AML-193 (cell line): ENCODE measurements at places on chromosomes 6 and 20.

DNA sequence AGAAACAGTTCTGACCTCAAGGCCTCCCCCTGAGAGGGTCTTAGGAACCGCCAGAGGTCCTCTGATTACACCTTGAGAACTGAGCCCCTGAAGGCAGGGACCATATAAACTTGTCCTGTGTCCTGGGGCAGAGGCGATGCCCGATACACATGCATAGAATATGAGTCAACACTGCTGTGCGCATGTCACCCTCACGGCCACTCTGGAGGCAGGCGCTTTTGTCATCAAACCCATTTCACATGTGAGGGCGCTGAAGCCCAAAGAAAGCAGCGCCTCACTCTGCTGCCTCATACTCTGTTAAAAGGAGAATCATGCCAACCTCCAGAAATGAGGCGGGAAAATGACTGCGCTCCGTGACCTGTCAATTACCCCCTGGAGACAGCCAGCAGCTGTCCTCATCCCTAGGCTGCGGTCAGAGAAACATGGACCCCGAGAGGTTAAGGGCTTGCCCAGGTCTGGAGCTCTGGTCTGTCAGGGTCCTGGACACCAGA, 158.3 kb downstream of the GRM4 start:
- no peak for DNase-seq

GRCh38 chr6:33926451-33926850, 122.6 kb upstream of the MLN start:
- DNase-seq: no peak

DNA sequence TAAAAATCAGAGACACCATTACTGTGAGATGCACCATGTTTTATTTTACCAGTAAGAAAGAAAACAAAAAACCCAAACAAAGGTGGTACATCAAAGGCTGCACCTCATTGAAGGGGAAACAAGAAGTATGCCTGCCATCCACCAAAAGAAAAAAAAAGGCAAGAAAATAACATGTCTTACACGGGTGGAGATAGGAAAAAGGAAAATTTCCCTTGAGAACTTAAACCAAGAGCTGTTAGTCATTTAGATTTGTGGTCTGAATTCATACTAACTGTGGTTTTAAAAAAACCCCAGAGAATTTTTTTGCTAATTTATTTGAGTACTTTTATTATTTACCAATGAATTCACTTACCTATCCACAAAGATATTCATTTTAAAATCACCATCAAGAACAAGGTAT, 144.0 kb downstream of the LRRC1 start:
- no peak for DNase-seq

DNA sequence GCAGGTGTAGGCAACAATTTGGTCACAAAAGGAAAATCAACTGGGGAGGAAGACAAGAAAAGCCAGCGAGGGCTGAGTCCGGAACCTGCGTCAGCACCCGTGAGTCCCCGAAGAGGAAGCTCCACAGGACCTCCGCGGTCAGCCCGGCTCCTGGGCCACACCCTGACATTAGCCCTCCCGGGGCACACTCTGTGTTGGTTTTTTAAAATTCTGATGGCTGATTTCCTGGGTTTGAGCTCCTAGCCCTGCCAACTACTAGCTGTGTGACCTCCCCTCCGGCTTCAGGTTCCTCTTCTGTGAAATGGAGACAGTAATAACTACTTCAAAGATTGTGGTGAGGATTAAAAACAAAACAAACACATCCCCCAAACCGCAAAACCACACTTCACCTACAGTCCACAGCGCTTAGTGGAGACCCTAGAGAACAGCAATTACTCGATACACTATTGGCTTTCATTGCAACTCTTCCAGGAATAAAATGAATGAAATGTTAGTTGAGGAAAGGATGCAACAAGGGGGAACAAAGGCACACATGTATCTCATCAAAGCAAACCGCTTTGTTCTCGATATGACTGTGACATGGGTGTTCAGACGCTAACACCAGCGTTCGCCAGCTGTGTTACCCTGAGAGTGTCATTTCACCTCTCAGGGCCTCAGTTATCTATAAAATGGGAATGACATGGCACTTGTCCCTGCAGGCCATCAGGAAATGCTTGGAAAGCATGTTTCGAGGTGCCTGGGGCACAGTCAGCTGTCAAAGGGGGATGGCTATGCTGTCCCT, 985 bp downstream of the ZBP1 start:
- peak; percentile 37 for DNase-seq

GRCh38 chr6:133185731-133186130, 55.4 kb upstream of the EYA4 start:
- DNase-seq: no peak

- no peak for DNase-seq
These were observed 69.0 kb upstream of the UST start for GRCh38 chr6:148677594-148678476.

- no peak for DNase-seq
These were observed 111.1 kb downstream of the UST start for GRCh38 chr6:148857798-148858390.

GRCh38 chr6:69027861-69028260, 392.8 kb downstream of the ADGRB3 start:
- DNase-seq: no peak

GRCh38 chr6:26032340-26033084, 54.7 kb upstream of the HFE start:
- peak; percentile 52 for DNase-seq

DNA sequence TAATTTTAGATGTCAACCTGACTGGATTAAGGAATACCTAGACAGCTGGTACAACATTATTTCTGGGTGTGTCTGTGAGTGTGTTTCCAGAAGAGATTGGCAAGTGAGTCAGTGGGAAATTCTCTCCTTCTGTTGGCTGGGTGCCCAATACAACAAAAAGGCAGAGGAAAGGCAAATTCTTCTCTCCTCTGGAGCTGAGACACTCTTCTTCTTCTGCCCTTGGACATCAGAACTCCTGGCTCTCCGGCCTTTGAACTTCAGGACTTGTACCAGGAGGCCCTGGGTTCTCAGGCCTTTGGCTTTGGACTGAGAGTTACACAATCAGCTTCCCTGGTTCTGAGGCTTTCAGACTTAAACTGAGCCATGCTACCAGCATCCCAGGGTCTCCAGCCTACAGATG, 7.8 kb upstream of the BTN3A1 start:
- no peak for DNase-seq

DNA sequence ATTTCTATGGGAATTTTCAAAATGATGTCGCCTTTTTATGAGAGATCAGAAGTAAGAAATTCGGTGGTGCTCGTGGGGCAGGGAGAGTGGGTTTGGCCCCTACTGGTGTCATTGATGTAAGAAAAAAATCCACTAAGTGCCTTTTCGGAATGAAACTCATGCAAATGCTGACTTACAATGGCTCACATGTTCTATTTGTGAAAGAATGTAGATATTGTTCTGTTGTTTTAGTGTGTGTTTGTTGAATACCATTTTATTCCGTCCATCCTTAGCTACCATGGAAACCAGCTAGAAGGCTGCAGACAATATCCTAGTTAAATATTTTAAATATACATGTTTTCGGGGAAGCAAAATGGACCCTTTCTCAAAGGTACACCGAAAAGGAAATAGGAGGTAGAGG, 304.9 kb downstream of the TAF4 start:
- DNase-seq: no peak

- DNase-seq: no peak
These were observed 4.6 kb downstream of the DACT2 start for GRCh38 chr6:168314948-168315347.

DNA sequence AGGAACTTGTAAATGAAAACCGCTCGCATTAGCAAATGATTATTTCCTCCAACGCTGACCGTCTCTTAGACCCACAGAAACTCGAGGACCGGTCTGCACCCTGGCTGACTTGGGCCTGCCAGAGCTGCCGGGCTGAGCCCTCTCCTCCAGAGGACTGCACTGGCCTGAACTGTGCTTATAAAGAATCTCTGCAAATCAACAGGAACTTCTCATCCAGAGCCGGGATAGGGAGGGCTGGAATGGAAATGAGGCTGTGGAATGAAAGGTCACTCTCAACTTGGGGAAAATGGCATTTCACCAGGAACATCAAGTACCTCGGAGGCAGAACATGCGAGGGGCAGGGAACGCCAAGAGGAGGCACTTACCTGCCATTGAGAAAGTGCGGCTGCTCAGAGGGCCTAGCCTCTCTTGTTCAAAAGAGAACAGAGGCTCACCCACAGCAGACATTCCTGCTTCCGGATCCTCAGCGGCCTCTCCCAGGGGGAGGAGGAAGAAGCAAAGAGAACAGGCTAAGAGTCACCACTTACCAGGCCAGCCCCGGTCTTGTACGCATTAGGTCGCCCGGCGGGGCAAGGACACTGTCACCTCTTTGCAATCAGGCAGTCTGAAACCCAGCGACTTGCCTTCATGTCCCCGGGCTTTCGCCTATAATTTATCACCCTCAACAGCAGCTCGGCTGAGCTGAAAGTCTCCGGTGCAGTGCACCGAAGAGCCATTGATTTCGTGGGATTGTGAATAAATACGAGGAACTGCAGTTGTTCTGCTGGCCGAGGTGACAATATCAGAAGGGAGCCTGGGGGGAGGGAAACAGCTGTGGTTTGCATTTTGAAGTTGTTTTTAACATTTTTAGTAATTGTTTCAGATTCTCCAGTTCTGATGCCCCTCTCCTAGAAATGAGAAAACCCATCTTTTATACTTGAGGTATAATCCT, 37.6 kb downstream of the ZMYND8 start:
- DNase-seq: no peak

DNA sequence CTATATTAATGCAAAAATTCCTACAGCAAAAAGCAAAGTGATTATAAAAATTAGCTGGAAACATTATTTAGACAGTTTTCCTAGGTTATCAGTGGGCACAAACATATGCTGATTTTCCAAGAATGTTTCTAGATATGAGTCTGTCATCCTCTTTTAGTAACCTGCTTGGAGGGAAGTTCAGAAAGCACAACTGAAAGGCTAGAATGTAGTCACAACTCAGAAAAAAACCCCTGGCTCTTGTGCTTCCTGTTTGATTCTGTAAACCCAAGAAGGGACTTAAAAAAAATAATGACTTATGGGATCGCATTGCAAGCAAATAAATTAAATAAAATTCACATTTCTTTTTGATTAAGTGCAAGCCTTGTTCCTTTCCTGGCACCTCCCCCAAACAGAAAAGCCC, 708.4 kb upstream of the EPHA7 start:
- no peak for DNase-seq

DNA sequence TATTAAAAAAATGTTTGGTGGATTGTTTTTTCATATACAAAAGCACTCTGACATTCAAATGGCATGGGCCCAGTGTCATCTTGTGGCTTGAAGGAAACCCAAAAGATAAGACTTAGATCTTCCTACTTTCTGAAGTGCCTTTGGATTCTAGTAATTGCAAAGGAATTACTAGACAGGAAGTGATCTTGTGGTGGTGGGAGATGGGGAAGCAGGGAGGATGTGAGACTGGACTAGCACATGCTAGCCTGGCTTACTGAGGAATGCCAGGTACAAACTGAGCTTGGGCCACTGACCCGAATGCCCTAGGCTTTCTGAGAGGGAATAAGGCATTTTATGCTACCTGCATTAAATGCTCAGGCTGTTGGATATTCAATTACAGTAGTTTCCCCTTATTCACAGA, 59.0 kb downstream of the AFG1L start:
- no peak for DNase-seq

DNA sequence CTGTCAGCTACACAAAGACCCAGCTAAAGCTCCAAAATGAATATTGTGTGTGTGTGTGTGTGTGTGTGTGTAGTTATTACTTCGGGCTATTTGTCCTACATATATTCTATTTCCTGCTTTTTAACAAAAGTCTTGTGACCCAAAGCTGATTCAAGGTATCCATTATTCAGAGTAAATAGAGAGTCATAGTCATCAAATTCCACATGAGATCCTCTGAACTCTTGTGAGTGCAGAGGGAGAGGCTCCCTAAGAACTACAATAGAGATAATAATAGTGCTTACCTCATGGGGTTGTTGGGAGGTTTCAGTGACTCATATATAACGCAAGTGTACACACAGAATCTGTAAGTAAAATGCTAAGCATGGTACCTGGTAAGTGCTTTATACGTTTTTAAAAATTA, 95.6 kb upstream of the SHLD1 start:
- DNase-seq: no peak

- no peak for DNase-seq
These were observed 21.7 kb upstream of the TBC1D20 start for GRCh38 chr20:483815-484644.

DNA sequence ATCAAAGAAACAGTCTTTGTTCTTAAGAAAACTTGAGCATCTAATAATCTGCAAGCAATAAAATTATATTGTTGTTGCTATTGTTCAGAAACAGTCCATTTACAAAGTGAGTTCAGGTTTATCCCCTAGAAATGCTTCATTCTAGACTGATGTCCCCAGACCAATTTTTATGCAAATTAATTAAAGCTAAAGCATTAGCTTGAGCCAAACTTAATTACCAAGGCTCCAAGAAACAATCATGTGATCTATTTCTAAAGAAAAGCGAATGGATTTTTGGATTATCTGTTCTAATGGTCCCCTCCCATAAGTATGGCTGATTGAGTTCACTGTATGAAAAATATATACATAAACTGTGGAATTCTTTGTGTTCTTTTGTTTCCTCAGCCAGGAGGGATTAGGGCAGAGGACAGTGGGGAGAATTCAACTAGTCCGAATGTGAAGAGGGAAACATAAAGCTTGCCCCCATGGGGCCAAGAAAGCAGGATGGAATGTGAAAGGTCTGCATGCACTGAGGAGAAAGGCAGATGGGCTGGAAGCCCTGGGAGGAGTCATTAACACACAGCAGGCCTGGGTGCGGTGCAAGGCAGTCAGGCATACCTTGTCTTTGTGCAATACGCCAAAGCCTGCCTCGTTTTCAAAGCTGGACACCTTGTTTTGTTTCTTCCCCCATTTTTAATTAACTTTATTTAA, 597.1 kb downstream of the KIF16B start:
- no peak for DNase-seq

GRCh38 chr20:49247169-49247723, 28.0 kb downstream of the DDX27 start:
- no peak for DNase-seq

DNA sequence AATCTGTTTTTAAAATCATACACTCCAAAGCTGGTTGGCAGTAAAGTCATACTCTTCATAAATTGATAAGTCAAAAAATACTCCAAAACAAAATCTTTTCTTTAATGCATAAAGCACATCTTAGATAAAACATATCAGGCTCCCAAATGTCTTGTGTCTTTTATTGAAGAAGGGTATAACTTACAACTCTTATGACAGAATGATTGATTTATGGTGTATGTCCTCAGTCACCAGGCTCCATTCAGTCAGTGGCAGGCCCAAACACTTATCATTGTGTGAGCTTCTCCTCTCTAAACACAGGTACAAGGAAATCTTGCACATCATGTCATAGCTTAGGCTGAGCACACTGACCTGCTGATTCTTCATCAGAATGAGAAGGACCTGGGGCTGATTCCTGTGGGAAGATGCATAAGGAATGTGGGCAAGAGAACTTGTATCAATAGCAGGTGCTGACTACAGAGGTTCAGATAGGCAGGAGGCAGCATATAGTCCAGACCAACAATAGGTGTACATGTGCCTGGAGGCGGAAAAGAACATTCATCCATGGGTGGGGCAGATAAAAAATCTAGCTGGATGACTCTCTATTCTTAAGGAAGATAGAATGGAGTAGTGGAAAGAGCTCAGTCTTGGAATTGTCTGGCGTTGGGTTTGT, 1.9 kb downstream of the CALHM5 start:
- DNase-seq: no peak

GRCh38 chr6:169724494-169725124, at the start of gene PHF10:
PHF10 (minus strand) TSS chr6:169724500; CDS start chr6:169723931, 569 bp downstream.
- peak; percentile 13 for DNase-seq

- DNase-seq: no peak
These were observed 28.2 kb downstream of the SLC12A5 start for GRCh38 chr20:46056970-46057855.

GRCh38 chr6:154969796-154970195, 25.3 kb upstream of the TIAM2 start:
- no peak for DNase-seq

- DNase-seq: no peak
These were observed 10.5 kb upstream of the KIAA1755 start for GRCh38 chr20:38270869-38271605.
